ELR (cell line): ENCODE measurements at places on chromosomes 7 and 10.

- DNase-seq: no peak
Observed at GRCh38 chr10:106863549-106863948, 301.0 kb downstream of the SORCS1 start.

GRCh38 chr7:101605611-101606497 is 23.2 kb downstream of the MYL10 start:
- DNase-seq: no peak

GRCh38 chr7:153443032-153443701 is 609.0 kb upstream of the DPP6 start:
- DNase-seq: no peak

DNA sequence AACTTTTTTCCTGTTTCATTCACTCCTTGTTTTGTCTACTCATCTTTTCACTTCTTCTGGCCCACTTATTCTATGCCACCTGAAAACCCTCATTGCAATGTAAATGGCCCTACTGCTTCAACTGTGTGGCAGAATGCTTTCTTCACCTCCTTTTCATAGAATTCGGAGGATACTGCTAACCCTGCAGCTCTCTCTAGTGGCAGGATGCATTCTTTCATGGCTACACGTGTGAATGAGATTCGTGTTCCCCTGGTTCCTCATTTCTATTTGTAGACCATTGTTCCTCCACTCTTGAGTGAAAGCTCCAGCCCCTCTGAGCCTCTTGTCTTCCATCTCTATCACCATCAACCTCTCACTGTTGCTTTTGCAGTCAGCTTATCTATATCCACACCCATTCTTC is 20.9 kb upstream of the CYP26C1 start:
- peak; percentile 60 for DNase-seq

- no peak for DNase-seq
Observed at GRCh38 chr7:129084801-129085551, 30.1 kb upstream of the TNPO3 start.
